ENCODE measurements at places on chromosomes 11 and 22.

DNA sequence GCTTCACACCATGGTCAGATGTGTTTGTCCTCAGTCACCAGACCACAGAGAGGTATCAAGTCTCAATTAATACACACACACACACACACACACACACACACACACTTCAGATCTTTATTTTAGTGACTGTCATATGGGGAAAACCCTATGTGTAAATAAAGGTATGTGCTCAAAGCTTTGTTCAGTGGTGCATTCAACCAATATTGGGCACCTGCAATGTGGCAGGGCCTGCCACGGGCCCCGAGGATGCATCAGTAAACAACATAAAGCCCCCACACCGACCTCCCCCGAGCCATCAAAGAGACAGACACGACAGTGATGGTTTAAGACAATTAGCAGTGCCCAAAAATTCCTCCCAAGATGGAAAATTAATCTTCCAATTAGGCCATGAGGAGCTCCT, 51.6 kb downstream of the SHANK2 start:
- DNase-seq, result no peak

- DNase-seq, result no peak
Measured at GRCh38 chr11:12618743-12619540, 55.3 kb upstream of the TEAD1 start.

DNA sequence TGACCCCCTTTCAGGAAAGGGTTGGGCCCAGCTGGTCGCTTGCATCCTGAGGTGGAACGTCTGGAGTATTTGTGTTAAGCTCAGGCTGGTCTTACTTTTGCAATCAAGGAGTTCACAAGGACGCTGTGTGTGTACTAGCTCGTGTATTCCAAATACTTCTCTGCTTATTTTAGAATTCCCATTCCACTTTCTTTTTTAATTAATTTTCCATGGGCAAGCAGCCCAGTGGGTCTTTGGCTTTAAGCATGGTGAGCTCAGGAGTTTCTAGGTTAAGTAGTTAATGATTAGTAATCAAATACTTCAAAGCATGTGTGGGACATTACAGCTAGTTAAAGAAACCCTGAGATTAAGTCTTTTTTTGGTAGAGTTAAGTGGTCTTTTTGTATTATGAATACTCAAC, 68.6 kb downstream of the CSNK2A3 start:
- DNase-seq, result no peak

DNA sequence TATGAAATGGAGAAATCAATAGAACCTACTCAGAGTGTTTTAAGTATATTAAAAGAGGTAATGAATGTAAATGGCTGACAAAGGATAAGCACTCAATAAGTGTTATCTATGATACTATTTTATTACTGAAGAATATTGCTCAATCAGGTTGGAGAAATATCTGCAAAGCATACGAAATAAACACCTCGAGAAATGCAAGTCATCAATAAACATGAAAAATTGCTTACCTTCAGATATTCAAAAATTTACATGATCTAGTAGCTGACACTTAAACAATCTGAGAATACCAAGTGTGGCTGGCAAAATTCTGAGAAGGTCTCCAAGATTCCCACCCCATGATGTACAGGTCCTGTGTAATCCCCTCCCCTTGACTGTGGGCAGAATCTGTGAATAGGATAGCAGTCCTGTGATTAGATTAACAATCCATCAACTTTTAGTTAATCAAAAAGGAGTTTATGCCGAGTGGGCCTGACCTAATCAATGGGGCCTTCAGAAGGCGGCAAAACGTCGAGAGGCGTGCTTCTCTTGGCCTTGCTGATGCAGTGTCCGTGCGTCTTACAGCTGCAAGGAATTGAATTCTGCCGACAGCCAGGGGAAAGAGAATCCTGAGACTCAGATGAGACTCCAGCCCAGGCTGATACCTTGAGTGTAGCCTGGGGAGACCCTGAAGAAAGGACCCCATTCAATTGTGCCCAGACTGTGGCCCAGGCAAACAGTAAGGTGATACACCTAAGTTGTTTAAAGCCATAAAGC, 49.1 kb downstream of the SPATA19 start:
- no peak for DNase-seq

GRCh38 chr22:30922151-30922611, 46.4 kb downstream of the MORC2 start:
- peak; percentile 52 for DNase-seq

DNA sequence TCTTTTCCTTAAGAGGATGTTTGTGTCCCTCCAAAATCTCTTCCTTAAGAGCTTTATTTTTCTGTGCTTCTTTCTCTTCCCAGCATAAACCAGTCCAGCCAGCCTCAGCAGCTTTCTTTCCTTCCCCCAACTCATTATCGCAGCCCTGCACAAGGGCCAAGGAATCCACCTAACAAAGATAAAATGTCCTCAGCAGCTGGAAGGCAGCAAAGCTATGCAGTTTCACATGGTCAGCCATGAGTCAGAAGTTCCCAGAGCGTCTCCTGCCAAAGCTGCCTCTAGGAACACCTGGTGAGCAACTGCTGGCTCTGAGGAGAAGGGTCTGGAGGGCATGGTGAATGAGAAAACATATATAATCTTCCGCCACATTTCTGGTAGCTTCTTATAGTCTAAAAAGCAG, 45.3 kb upstream of the HMGXB4 start:
- no peak for DNase-seq

GRCh38 chr11:472816-473215, 22.7 kb downstream of the PTDSS2 start:
- no peak for DNase-seq

DNA sequence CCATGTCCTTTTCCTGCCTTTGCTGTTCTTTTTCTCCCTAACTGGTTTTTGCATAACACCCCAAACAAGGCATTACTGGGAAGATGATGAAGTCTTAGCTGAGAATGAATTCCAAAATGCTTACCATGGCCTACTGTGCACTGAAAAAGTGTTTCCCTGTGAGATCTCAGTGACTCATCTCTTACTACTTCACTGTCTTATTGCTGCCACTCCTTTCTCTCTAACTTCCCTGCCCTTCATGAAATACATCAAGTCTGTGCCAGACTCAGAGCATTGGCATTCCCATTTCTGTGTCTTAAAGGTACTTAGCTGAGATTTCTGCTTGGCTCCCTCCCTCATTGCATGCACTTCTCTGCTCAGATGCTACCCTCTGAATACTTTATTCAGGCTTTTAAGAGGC, 49.1 kb upstream of the MUC15 start:
- DNase-seq, result no peak

DNA sequence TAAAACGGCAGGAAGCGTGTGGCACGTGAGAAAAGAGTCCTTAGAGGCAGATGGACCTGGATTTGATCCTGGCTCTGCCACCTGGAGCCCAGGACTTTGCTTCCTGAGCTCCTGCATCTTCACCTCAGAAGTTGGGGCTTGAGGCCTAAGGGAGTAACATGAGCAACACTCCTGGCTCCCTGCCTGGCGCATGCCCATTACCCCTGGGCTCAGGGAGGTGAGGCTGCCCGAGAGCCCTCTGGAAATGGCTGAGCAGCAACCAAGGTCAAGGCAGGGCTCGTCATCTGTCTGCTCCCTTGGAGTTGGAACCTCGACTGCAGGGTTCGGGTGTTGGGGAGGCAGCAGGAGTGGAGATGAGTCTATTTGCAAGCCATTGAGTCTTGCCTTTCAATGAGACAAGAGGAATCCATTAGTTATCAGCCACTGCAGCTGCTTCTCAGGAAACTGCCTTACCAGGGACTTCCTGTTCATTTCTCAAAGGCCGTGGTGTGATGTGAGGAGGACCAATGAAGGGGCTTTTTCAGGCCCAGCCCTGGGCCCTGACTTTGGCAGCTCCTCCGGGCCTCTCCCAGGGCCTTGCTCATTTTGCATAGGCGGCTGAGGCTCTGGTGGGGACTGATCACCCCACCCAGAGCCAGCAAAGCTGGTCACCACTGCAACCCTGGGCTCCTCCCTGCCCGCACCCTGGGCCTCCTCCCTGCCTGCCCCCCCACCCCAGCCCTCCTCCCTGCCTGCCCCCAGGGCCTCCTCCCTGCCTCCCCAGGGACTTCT, 6.4 kb downstream of the FADS2 start:
- peak; percentile 36 for DNase-seq

- peak; percentile 44 for DNase-seq
Measured at GRCh38 chr11:72405009-72405408, 29.3 kb downstream of the CLPB start.

GRCh38 chr11:73227571-73228211, 9.6 kb downstream of the P2RY2 start:
- DNase-seq, result peak; percentile 84

DNA sequence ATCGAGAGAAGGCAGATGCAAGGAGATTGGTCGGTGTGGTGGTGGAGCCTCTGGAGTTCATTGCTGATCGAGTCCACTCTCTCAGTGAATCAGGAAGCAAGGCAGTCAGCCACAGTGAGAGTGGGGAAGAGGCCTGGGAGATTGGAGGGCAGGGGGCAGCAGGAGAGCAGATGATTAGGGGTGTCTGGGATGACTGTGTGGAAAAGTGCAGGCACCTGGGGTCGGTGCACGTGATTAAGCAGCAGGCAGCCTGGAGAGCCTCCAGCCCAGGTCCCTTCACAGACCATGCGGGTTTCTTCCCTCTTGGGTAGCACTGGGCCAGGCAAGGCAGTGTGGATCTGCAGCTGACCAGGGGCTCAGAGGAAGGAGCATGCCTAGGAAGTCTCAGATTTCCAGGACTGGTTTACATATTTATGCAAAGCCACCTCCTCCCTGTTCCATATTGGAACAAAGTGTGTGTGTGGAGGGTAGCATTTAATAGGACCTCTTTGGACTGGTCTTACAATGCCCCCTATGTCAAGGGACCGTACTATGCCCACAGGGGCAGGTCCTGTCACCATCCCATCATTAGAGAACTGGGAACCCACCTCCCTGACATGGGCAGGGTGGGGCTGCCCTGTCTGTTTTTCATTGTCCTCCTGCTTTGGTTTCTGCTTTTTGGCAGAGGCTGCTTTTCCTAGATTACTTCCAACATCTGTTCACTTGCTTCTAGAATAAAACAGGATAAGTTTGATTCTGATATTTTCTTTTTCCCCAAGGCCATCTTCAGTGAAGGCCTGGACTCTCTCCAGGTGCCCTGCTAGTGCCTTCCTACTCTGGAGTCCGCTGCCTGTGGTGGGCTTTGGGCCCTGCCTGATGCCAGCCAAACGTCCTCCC, 14.0 kb upstream of the GDPD5 start:
- no peak for DNase-seq

DNA sequence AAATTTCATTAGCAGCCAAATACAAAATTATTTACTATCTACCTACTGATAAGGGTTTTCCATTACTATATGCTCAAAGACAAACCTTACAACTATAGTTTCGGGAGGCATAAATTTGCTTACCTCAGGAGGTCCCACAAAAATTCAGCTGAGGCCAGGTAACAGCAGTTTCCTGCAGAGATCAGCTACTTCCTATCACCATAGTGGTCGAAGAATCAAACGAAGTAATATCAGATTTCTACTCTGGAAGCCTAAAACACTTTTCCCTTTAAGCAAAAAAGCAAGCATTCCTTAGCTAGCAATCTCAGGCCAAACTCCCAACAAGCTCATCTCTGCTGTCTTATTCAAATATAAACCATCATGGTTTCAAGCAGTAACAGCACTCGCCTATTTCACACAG, 3.1 kb downstream of the NAP1L4 start:
- no peak for DNase-seq

DNA sequence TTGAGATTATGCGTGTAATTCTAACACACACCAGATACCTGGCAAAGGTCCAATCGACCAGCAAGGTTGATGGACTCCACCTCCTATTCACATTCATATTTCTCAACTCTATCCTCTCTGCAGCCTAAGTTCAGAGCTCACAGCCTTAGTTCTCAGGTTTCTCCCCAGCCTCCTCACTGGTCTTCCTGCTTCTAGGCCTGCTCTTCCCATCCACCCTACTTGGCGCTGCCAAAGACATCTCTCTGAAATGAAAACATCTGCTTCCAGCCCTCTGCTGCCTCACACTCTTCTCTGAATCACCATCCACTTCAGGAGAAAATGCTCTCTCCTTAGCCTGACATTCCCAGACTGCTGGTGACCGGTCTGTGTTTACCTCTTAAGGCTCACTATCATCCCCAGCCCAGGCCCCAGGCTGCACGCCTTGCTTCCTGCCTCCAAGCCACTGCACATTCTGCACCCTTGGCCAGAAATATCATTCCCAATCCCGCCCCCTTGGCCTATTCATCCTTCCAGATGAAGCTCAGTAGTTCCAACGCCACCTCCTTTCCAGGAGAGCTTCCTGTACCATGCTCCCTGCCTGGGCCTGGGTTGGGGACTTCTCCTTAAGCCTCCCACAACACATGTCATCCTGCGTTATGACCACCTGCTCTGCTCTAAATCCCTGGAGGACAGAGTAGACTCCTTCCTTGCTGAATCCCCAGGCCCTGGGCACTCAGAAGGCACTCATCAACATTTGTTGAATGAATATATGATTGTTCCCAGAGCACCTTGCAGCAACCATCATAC, 3.5 kb downstream of the ARRB1 start:
- no peak for DNase-seq

- no peak for DNase-seq
Measured at GRCh38 chr11:74325649-74326645, 14.5 kb upstream of the P4HA3 start.

GRCh38 chr22:28237112-28237511, 318.1 kb upstream of the PITPNB start:
- no peak for DNase-seq

GRCh38 chr11:70568035-70568813, 169.9 kb downstream of the CTTN start:
- no peak for DNase-seq

DNA sequence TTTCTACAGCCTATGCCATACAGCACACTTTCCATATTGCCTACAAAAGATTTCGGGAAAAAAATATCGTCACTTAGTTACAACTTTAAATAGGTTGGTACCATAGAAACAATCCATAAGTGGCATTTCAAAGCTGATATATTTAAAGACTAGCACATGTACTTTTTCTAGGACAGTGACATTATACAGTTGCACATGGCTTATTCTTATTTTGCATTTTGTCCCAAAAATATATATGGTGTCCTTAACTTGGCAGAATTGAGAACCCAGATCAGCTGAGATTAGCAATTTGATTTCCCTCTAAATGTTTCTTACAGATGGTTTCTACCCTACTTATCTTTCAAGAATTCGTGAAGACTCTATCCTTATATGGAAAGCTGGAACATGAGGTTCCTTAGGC, 3.7 kb upstream of the TFIP11 start:
- DNase-seq, result no peak

- no peak for DNase-seq
Measured at GRCh38 chr11:44351898-44352498, 42.1 kb upstream of the ALX4 start.

DNA sequence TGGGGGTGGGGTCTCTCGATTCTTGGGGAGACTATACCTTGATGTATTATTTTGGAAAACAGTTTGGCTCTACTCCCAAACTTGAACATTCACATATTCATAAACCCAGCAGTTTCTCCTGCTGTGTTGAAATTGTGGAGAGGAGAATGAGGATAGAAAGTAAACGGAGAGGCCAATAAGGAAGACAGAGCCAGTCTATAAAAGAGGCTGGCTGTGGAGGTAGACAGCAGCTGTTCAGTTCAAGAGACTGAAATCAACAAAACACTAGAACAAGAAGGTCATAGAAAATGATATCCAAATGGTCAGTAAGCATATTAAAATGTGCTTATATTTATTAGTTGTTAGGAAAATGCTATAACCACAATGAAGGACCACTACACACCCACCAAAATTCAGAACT, 1.9 kb upstream of the MOGAT2 start:
- no peak for DNase-seq

GRCh38 chr22:49326558-49326957, 501.1 kb downstream of the BRD1 start:
- DNase-seq, result no peak
